Stimulated activated CD4-positive, alpha-beta T cell treated with anti-CD3 and anti-CD28 coated beads, Interleukin-2, amount 100 ng/mL, for 24 hours (primary cell): ENCODE measurements at places on chromosomes 12 and 14.

GRCh38 chr12:119259484-119259883 lies 75.0 kb upstream of the CCDC60 start:
- DNase-seq: no peak

- no peak for DNase-seq
Observed at GRCh38 chr12:75446857-75447256, 33.7 kb upstream of the GLIPR1 start.

DNA sequence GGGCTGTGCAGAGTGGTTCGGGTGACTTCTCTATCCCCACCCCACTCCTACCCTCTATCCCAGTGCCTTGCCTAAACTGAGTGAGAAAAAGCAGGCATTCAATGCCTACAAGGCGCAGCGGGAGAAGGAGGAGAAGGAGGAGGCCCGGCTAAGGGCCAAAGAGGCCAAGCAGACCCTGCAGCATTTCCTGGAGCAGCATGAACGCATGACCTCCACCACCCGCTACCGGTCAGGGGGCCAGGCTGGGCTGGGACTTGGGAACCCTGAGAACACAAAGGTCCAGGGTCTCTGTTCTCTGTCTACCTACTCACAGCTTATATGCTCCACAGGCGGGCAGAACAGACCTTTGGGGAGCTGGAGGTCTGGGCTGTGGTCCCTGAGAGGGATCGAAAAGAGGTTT lies 11.7 kb downstream of the PRPF40B start:
- DNase-seq: no peak

DNA sequence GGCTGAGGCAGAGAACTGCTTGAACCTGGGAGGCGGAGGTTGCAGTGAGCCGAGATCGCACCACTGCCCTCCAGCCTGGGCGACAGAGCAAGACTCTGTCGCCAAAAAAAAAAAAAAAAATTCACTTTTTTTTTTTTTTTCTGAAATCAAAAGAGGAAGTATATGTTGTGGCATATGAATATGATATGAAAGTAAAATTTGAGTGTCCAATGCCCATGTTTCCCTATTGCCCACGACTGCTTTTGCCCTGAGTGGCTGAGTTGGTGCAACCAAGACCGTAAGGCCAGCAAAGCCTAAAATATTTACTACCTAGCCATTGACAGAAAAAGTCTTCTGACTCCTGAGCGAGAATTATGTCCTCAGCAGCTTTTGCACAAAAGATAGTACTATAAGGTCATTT lies 101.7 kb upstream of the PARP11 start:
- DNase-seq: no peak

GRCh38 chr12:52020539-52021336 lies 14.0 kb downstream of the TAMALIN start:
- peak; percentile 68 for DNase-seq

- no peak for DNase-seq
Observed at GRCh38 chr12:110233212-110233903, 47.7 kb upstream of the ATP2A2 start.

GRCh38 chr12:89333564-89334252 lies 18.6 kb downstream of the DUSP6 start:
- DNase-seq: no peak

GRCh38 chr14:94656043-94656442 lies 43.9 kb downstream of the SERPINA3 start:
- no peak for DNase-seq

GRCh38 chr12:102951841-102952240 lies 5.6 kb upstream of the ASCL1 start:
- DNase-seq: no peak

DNA sequence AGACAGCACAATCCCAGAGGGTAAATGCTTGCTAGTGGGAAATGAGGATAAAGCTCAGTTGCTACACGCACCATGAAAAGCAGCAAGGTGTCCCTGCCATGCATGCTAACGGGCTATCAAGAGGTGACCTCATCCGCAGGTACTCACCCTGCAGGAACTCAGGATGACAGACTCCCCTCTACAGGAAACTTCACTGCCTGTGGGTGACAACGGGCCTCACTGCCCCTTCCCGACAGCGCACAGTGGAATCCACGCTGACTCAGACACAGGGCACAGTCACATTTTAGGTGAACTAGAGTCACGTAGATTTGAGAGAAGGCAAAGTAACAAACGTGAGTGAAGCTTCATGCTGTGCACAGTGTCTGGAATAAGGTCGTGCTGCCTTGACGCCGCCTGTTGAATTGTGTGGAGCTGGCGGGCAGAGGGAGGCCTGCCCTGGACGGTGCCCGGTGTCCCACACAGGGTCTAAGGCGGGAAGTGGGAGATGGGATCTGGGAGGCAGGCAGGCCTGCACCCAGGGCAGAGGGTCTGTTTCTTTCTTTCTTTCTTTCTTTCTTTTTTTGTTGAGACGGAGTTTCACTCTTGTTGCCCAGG lies 331.8 kb downstream of the TMEM132D start:
- no peak for DNase-seq

- DNase-seq: no peak
Observed at GRCh38 chr12:92278378-92278828, 132.8 kb upstream of the BTG1 start.

DNA sequence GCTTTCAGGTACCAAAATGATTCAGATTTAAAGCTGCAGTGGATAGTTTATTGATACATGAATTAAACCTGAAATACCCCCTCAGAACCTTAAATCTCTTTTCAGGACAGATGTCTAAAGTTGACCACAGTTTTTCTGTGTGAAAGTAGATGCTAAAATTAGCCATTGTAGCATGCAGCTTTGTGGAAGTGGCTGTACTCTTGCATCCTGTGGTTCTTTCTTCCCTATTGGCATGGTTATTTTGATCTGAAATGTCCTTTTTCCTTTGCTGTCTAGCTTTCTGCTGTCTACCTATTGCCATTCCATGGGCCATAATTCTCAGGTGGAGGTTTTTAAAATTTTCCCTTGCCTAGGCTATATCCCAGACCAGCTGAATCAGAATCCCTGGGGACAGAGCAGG lies 455.6 kb downstream of the ZFP36L1 start:
- no peak for DNase-seq

DNA sequence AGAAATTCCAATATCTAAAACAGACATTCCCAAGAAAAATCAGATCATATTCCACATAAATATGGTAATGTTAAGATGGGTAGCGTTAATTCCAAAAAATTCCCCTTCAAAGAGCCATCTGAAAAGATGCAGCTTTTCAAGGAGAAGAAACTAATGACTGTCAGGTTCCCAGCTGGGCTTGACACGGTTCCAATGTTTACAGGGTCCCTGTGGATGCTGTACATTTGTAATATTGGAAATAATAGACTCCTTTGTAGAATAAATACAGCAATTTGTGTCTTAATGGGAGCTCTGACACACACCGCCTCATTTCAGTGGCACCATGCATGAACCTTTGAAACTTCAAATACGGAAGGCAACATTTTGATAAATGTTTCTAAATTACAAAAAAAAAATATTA lies 140.6 kb downstream of the ITPR2 start:
- DNase-seq: no peak

GRCh38 chr12:24889411-24889810 lies 59.5 kb downstream of the BCAT1 start:
- no peak for DNase-seq

DNA sequence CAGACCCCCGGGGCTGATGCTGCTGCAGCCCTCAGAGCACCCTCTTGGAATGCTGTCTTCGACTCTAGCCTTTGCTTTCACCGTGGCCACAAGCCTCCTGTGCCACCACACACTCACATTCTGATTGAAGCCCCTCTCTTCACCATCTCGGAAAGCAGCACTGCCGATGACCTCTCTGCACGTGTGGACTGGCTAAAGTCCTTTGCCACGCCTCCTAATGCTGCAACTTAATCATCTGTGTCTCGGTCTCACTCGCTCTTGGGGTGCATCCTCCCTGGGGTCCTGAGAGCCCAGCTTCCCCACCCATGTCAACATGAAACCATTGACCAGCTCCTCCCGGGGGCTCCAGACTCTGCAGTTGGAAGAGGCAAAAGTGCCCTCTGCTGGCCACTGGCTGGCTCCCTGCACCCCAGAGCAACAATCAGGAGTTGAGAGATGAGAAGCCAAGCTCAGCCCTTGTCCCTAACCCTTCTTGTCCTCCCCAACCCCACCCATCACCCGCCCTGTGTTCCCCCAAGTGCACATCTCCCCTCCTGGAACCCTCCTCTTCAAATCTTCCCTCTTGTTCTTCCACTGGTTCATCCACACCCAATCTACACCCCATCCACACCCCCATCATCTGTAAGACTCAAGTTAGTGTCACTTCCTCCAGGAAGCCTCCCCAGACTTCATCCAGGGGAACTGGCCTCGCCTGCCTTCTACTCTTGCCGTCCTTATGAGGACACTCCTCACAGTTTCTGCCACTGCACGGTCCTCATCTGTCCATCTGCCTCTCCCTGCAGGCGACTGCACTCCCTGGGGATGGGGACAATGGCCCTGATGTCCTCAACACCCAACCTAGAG lies 23.6 kb upstream of the FAM181A start:
- no peak for DNase-seq

GRCh38 chr14:73567951-73568885 lies 795 bp upstream of the ACOT2 start:
- peak; percentile 33 for DNase-seq

GRCh38 chr14:81062816-81063215 lies 107.4 kb downstream of the TSHR start:
- DNase-seq: no peak

DNA sequence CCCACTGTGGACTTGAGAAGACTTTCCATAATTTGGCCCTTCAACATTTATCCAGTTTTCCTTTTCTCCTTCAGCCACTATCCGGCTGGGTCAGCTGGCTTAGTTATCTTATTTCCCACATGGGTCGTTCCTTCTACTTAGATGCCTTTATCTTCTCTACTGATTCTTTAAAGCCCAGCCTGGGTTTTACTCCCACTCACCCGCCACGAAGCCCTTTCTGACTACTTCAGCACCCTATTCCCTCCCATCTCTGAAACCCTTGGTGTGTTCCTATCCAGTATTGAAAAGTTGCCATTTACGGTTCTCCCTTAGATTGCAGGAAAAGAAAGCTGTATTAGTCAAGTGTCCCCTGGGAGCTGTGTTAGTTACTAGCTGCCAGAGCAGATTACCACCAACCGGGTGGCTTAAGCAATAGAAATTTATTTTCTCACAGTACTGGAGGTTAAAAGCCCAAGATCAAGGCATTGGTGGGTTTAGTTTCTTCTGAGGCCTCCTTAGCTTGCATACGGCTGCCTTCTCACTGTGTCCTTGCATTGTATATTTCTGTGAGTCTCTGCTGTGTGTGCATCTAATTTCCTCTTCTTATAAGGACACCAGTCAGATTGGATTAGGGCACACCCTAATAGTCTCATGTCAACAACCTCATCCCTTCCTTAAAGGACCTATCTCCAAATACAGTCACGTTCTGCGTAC lies 105.5 kb downstream of the GPATCH2L start:
- DNase-seq: no peak
